ENCODE measurements at places on chromosomes 5 and 9.

DNA sequence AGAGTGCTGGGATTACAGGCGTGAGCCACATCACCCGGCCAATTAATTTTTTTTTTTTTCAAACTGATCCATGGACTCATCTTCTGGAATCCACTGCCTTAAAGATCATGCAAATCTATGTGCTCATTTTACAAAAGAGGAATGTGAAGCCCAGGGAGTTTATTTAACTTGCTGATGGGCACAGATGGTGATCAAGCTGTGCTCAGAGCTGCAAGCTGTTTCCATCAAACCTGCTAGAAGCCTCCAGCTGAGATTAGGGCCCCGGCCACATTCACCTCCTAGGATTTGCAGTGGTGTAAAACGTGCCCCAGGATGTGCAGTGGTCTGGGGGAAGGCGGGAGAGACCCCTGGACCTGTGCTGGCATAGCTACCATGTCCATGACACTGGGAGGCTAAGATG, 56.1 kb upstream of the TUT7 start:
- H3K4me1 ChIP-seq = no peaks in the 10 kb centered on the region
- no peak for DNase-seq
- H3K27ac ChIP-seq = no peak overlapping the region
- H3K4me3 ChIP-seq = no peak overlapping the region
- H3K27me3 ChIP-seq = no peaks in the 10 kb centered on the region

DNA sequence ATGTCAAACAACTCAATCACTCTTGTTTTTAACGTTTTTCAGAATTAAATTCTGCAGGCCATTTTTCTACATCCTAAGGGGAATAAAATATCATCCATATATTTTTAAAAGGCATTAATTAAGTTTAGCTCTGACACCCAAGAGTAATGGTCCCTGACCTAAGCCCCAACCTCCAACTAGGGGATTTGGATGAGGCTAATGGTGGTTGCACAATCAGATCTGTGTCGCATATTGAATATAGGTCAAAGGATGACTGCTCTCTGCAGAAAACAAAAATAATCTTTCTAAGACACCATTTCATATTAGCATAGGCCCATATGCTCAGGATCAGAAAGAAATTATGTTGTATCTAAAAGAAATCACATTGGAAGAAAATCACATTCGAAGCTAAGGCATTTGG, 20.7 kb downstream of the CDH6 start:
- no peak for DNase-seq
- no peaks in the 10 kb centered on the region for H3K27me3 ChIP-seq
- H3K36me3 ChIP-seq = no peaks in the 10 kb centered on the region

DNA sequence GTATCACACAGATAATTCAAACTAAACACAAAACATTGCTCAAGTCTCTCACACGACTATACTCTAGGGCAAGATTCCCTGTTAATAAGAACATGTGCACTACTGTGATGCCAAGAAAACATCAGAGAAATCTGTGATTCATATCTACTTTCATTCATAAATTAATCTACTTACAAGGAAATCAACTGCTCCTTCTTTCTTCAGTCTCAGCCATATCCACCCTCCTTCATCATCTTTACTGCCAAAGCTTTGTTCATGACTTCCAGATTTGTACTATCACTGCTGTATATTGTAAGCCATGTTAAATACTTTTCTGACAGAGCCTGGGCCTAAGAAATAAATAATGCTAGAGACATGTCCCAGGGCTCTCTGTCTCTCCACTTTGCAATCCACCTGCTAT, 35.1 kb downstream of the CTNNAL1 start:
- no peaks in the 10 kb centered on the region for H3K4me1 ChIP-seq
- H3K27me3 ChIP-seq = no peaks in the 10 kb centered on the region
- no peak for DNase-seq
- H3K36me3 ChIP-seq = no peaks in the 10 kb centered on the region
- no peak overlapping the region for H3K4me3 ChIP-seq

DNA sequence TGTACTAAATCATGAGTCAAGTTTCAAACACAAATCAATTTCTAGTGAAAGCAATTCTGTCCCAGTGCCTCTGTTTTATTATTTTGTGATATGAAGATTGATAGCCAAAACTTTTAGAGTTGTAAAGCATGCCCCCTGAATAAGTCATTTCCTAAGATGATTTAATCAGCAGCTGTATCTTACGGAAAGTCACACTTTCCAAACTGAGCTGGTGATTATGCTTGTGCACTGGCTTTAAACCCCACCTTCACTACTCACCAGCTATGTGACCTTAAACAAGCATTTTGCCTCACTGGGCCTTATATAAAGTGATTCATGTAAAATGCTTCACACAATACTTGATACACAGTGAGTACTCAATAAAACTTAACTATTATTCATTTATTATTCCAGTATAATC, 78.1 kb downstream of the EDIL3 start:
- no peak overlapping the region for H3K4me3 ChIP-seq
- H3K36me3 ChIP-seq = no peaks in the 10 kb centered on the region
- no peak overlapping the region for H3K27ac ChIP-seq
- no peak for DNase-seq

- no peaks in the 10 kb centered on the region for H3K4me1 ChIP-seq
- no peaks in the 10 kb centered on the region for H3K36me3 ChIP-seq
- no peak overlapping the region for H3K4me3 ChIP-seq
- no peak overlapping the region for H3K27ac ChIP-seq
- DNase-seq = no peak
These were observed 76.5 kb upstream of the PJA2 start for GRCh38 chr5:109486200-109486804.

GRCh38 chr5:84779186-84779585, 394.5 kb upstream of the EDIL3 start:
- H3K27ac ChIP-seq = no peak overlapping the region
- no peaks in the 10 kb centered on the region for H3K27me3 ChIP-seq
- no peak overlapping the region for H3K4me3 ChIP-seq
- no peaks in the 10 kb centered on the region for H3K4me1 ChIP-seq
- no peak for DNase-seq
